ENCODE measurements at places on chromosomes 7 and 10.

DNA sequence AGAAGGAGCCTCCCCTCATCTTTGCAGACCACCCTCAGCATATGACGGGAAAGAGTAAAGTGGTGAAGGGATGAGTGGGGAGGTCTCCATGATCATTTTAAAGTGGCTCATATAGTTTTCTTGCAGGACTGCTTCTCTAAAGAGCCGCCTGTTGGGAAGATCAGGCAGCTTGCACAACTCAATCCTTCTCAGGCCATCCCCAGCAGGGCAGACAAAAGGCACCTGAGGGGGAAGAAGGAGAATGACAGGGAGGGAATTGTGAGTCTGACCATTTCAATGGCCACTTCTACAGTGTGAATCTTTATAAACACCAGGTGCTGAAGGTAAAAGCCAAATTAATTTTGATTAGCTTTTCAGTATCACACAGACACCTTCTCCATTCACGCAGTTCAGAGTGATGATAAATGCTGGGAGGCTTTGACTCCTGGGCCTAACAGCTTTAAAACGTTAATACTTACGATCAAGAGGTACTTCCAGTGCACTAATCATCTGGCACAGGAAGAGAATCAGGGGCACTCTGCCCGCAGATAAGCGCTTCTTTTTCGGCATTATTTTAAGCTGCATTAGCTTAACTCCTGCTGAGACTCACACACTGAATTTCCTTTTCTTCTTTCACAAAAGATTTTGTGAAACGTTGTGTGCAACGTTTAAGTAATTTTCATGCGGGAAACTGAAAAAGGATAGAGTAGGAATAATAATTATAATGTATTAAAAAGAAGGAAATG lies 109.5 kb upstream of the LAMB4 start:
- no peak for DNase-seq

- DNase-seq, result no peak
Measured at GRCh38 chr7:95436407-95436806, 1.6 kb upstream of the PON2 start.

- no peak for DNase-seq
Measured at GRCh38 chr10:19168584-19168983, 120.0 kb downstream of the MALRD1 start.

DNA sequence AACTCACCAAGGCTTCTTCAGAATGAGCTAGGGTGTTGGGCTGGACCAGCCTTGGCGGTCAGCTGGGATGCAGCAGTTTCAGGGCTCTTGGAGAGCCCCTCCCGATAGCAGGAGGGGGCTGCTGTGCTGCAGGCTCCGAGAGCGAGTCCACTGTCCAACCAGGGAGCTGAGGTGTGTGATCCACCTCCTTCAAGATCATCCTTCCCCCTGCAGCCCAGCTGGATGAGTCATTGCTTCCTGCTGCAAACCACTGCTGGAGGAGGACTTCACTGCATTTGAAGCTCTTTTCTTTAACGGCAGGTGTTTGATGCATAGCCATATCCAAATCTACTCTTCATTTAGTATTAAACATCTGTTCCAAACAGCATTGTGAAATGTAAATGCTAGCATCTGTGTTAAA lies 54.2 kb upstream of the EBF3 start:
- no peak for DNase-seq

DNA sequence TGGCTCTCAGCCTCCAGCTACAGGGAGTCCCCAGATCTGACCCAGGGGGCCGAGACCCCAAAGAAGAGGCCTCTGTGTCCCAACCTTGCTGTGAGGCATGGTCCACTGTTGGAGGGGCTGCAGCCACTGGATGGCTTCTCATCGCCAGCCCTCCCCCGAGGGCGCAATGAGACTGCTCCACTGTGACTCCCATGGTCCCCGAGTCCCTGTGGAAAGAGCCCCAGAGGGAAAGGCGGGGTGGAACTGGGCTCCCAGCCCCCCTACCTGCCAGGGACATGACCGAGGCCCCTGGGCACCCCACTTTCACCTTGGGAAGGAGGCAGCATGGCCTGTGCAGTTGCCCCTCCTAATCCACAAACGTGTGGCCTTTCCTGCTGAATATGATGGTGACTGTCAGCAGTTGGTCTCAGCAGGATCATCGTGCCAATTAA lies 33.5 kb upstream of the RET start:
- DNase-seq, result no peak

- DNase-seq, result no peak
Measured at GRCh38 chr10:7410862-7411670, at the start of gene SFMBT2. SFMBT2 (minus strand) TSS chr10:7411034; CDS start chr10:7381898, 29,136 bp downstream.

DNA sequence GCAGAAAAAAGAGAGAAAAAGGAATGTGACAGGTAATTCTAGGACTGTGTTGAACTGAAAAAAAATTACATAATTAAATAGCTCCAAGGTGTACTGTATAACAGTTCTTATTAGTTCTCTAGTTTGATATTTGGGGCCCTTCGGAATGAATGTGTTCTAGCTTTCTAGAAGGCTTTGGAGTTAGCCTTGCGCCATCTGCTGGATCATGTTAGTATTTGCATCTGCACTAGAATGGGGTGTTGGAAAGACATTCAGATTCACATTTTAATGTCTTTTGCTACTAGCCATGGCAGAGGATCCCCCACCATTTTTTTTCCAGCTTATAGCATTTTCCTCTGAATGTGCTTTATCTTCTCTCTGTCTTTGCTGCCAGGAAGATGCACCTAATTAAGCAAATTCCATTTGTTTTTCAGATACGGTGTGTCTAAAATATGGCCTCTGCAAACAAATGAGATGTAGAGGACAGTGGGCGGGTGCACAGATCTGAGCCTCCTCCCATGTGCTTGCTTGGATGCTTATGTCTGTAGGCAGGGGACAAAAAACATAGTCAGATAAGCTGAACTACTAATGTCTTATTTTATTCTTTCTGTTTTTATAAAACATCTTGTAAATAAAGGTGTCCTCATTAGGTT lies 238.5 kb downstream of the PHF14 start:
- DNase-seq, result peak; percentile 8

GRCh38 chr7:749140-749551 lies 22.1 kb upstream of the PRKAR1B start:
- DNase-seq, result no peak

DNA sequence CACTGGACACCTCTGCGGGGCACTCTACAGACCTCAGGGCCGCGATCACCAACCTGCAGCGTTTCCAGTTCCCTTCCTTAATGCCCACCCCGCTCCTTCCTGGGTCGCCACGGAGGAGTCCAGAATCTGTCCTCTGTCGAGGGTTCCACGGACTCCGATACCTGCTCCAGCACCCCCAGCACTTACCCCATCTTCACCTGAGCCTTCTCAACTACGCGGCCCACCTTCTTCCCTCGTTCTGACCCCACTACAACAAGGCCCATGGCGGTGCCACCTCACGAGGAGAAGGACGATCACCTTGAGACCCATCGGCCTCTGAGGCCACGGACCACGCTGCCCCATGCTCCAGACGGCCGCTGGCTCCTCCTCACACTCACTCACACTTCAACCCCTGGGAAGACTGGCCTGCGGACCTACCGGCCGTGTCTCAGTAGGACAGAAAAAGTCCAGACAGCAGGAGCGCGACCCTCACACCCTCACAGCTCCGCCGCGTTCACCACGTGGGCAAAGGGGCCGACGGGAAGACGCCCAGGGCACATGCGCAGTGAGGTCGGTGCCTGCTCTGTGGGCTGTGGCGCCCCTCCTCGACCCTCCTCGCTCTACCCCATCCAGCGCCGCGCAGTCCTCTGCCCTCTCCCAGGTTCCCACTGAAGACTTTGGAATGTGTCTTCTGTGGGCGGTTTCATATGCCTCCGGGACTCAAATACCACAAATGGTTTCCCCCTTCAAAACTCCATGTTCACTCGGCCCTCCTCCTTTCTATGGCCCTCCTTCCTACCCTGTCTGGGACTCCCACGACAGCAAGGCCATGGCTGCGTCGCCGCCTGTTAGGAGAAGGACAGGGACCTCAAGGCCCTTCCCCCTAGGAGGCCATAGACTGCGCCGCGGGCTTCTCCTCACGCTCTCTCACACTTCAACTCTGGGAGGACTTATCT lies 193.9 kb upstream of the PHF14 start:
- DNase-seq, result no peak

DNA sequence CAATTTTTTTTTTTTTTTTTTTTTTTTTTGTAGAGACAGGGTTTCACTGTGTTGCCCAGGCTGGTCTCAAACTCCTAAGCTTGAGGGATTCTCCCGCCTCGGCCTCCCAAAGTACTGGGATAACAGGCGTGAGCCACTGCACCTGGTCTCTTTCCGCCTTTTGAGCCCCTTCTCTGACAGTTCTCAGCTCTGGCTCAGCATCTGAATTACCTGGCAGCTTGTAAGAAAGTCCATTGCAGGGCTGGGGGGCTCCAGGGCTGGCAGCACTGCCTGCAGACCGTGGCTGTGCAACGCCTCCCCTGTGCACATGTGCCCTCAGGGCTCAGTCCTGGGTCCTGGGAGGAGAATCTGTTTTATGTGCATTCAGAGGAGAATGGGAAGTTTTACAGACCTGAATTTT lies 37.6 kb downstream of the VWA2 start:
- no peak for DNase-seq

DNA sequence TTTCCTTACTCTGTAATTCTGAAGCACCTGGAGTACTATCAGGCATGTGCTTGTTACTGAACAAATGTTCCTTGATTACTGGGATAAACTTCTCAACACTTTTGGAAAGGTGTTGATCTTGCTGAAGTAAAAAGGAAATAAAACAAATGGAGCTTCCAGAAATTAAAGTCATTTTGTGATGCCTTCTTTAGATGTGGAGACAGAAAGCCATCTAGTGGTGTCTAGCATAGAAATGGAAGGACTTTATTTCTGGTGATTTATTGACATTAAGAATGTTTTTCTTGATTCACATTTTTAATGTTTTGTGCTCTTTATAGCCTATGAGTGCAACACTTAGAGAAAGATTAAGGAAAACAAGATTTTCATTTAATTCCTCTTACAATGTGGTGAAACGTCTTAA lies 1.4 kb downstream of the SFR1 start:
- no peak for DNase-seq

GRCh38 chr10:34058845-34059614 lies 724.6 kb upstream of the NRP1 start:
- DNase-seq, result no peak

DNA sequence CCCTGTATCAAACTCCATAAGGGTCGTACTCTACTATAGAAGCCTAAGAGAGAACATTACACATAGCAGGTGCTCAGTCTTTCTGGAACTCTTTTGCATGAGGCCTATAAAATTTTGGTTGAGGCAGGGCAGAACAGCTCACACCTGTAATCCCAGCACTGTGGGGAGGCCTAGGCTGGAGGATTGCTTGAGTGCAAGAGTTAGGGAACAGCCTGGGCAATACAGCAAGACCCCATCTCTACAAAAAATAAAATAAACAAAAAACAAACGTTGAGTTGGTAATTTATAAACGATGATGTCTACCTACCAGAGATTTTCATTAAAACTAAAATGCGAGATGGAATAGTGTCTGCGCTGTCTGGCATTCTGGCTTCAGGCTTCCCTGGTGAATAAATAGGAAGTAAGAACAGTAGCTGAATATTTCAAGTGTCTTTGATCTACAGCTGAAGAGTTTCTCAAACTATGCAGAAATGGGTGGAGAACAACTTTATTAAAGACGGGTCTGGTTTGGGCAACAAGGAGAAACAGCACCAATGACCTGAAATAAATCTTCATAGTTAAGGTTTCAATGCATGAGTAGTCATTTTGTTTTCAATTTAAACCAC lies 774 bp downstream of the PON2 start:
- no peak for DNase-seq

- no peak for DNase-seq
Measured at GRCh38 chr7:55022002-55022985, 3.5 kb downstream of the EGFR start.

DNA sequence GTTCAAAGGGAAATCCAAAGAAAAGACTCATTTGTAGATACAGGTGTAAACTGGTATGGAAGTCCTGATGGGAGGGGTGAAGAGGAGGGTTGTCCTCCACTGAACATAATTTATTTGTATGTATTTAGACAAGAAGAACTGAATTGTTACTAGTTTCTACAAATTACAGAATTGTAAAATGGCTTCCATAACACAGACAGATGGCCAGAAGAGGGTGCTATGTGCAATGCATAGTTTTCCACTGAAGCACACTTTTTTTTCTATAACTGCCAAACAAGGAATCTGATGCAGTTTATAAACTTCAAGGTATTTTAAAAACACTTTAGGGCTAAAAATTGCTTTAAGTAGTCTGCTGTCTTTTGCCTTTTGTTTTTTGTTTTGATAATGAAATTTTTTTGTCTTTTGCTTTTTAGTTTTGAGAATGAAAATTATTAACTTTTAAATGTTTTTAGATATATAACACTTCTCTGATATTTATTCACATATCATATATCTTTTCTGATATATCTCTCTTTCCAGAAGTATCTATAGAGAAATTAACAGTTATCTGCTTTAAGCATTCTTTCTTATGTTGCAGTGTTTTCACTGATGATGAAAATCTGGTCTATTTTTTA lies 58.5 kb downstream of the PHYHIPL start:
- no peak for DNase-seq

DNA sequence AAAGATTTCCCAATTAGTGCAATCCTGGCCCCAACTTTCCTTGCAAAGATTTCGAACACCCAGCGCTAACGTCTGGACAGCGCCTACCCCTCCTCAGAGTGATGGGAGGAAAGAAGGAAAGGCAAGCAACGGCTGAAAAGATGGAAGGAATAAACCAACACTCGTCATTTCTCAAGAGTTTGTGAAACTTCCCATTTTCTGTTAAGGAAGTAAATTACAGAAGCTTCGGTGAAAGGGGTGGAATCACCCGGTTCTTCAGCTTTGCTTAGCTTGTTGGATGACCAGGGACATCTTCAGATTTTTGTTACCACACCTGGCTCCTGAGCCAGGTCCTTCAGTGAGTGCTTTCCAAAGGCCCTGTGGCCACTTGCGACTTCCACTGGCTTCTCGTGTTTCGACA lies 313.1 kb downstream of the SKIDA1 start:
- DNase-seq, result no peak

GRCh38 chr10:12835709-12836108 lies 165.8 kb downstream of the CCDC3 start:
- DNase-seq, result no peak

- DNase-seq, result no peak
Measured at GRCh38 chr7:103547451-103548284, 101.7 kb upstream of the SLC26A5 start.

DNA sequence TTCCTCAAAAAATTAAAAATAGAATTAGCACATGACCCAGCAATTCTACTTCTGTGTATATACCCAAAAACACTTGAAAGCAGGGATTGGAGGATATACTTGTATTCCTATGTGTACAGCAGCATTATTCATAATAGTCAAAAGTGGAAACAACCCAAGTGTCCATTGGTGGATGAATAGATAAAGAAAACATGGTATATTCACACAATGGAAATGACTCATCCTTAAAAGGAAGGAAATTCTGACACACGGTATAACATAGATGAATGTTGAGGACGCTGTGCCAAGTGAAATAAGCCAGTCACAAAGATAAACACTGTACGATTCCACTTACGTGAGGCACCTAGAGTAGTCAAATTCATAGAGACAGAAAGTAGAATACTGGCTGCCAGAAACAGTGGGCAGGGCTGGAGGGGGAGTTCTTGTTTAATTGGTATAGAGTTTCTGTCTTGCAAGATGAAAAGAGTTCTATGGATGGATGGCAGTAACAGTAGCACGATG lies 26.6 kb upstream of the KAT6B start:
- DNase-seq, result no peak

- DNase-seq, result no peak
Measured at GRCh38 chr10:92957223-92958010, 103.2 kb upstream of the CYP26C1 start.

GRCh38 chr7:132546366-132547127 lies 29.7 kb downstream of the PLXNA4 start:
- no peak for DNase-seq

GRCh38 chr7:98230746-98231471 lies 19.7 kb downstream of the BHLHA15 start:
- no peak for DNase-seq

- no peak for DNase-seq
Measured at GRCh38 chr7:130918129-130919052, 184.4 kb upstream of the KLF14 start.
